Fibroblast of skin of left biceps (primary cell): ENCODE measurements at places on chromosomes 6 and 20.
A peak's percentile ranks its signal among the peaks of the same experiment; 100 is the strongest.

DNA sequence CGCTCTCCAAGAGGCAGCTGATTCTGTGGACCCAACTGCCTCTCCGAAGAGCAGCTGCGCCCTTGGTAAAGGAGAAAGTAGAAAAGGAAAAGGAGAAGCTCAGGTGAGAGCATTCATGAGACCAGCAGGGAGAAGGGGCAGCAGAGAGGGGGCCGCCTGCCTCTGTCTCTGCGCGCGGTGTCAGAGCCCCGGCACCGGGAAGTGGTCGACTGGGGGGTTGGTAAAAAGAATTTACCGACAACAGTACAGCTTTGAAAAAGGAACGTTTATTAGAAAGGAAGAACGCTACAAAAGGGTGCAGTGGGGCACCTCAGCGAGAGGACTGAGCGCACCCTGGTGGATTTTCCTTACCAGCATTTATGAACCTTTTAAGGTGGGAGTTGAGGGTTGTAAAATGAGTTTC lies 61.9 kb downstream of the GPR6 start:
- DNase-seq = no peak

- peak; percentile 2 for DNase-seq
Observed at GRCh38 chr6:87945966-87946365, 101.7 kb upstream of the SPACA1 start.

DNA sequence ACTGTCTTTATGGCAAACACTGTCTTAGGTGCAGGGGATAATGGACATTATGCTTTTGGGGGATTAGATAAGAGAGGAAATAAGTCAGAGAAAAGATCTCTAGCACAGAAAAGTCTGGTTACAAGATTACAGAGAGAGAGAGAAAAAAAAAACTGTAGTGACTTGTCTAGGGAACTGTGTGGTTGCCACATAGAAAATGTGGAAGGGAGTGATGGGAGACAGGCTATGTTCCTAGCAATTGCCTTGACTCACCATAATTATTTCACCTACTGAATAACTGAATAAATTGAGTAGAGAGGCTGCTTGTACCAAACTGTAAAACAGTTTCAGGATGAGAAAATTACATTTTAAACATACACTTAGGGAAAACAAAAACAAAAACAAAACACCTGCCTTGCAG lies 229.7 kb downstream of the LAMA2 start:
- DNase-seq = no peak

DNA sequence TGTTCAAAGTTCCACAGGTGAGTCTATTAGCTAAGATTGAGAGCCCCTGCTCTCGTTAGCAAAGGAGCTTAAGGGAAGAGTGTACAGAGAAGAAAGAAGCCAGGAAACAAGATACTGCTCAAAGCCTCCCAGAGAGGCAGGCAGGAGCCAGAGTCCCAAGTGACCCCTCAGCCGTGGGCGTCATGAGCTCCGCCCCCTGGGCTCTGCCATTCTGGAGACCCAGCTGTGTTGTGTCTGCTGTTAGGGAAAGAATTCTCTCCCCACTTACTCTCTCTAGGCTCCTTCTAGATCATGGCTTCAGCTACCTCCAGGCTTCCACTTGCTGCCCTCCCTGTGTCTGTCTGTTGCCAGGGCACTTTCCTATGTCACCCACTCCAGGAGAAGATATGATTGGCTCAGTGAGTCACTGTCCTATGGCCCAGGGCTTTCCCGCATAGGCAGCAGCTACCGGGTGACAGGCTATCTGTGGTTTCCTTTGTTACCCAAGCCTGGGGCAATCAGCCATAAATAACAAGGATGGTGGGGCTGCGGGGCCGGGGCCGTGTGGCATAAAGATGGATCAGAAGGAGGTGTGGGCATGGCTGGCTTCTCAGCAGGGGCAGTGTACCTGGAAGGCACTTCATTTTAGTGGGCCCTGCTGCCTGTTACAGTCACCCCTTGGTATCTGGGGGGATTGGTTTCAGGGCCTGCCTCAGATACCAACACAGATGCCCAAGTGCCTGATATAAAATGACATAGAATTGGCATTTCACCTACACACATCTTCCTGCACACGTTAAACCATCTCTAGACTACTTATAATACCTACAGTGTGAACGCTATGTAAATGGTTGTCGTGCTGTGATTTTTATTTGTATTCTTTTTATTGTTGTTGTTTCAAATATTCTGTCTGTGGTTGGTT lies 118.9 kb downstream of the ARMC2 start:
- no peak for DNase-seq

DNA sequence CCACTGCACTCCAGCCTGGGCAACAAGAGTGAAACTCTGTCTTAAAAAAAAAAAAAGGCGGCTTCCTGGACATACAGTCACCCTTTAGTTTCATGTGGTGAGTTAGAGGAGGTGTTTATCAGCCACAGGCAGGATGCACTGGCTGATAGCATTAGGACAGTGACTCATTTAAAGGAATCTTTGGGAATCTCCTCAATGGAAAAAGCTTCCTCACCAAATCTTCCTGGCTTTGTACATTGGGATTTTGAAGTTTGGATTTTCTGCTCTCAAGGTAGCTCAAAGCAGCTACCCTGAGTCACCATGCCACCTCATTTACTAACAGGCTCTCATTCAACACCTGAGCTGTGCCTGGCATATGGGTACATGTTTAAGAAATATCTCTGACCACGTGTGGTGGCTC lies 20.2 kb downstream of the PRPH2 start:
- DNase-seq = no peak

DNA sequence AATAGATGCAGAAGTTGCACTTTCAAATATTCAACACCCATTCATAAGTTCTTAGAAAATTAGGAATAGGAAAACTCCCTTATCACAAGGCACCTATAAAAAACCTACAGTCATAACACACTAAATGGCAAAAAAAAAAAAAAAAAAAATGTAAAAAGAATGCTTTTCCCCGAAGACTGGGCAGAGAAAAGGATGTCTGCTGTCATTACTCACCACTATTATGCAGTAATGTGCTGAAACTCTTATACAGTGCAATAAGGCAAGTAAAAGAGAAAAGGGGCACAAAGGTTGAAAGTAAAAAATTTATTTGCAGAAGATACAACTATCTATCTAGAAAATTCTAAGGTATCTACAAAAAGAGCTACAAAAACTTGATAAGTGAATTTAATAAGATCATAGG lies 607.8 kb upstream of the ARID1B start:
- no peak for DNase-seq

DNA sequence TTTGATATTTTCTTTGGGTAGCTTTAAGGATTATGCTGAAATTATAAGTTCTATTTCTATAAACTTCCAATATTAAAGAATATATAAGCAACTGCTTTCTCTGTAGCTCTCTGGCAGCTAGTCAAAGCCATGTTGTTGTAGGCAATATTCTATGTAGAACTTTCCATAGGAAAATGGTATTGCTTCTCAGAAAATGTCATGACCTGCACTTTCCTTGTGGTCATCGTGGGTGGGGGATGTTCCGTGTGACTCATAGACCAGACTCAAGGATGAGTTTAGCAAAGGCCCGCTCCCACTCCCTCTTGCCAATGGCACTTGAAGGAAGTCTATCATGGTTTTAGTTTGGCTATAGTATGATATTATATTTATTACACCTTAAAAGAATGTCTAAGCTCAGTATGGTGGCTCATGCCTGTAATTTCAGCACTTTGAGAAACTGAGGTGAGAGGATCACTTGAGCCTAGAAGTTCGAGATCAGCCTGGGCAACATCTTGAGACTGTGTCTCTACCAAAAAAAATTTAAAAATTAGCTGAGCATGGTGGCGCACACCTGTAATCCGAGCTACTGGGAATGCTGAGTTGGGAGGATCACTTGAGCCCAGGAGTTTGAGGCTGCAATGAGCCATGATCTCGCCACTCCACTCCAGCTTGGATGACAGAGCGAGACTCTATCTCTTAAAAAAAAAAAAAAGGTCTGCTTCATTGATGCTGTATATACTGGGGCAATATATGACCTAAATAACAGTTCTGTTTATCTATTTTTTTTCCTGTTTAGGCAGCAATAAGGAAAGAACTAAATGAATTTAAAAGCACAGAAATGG lies 36.6 kb upstream of the LTV1 start:
- no peak for DNase-seq

- peak; percentile 40 for DNase-seq
Observed at GRCh38 chr6:132412656-132413498, 11.6 kb upstream of the MOXD1 start.

DNA sequence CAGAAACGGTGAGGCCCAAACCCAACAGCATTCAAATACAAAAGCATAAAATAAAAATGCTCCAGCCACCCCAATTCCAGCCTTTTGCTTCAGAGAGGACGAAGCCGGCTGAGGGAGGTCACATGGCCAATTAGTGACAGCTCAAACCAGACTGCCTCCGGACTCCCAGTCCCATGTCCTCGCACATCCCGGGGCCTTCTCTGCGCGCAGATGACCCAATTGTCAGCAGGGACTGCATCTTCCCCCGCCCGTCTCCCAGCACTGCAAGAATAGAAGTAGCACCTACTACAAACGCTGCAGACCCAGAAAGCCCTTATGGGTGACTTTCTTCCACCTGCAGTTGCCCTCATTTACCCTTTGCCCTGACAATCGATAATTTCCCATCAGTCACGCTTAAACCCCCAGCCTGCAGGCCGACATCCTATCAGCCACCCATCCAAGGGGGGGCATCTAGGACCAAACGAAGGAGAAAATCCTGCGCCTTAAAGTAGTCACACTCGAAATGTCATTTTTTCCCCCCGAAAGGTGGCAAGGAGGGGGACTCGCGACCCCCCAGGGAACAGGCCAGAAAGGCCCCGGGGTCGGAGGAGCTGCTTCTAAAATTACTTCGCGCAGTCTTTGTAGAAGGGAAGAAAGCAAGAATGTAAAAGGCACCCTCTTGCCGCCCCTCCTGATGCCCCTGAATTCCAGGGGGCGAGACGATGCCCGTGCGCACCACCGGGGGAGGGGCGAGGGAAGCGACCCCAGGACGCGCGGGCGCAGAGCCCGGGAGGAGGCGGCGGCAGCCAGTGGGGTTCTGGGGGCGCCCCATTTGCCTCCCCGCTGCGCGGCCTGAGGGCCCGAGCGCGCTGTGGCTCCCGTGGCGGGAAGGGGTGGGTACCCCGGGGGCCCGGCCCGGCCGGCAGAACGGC lies 792 bp downstream of the SLC23A2 start:
- DNase-seq = no peak

DNA sequence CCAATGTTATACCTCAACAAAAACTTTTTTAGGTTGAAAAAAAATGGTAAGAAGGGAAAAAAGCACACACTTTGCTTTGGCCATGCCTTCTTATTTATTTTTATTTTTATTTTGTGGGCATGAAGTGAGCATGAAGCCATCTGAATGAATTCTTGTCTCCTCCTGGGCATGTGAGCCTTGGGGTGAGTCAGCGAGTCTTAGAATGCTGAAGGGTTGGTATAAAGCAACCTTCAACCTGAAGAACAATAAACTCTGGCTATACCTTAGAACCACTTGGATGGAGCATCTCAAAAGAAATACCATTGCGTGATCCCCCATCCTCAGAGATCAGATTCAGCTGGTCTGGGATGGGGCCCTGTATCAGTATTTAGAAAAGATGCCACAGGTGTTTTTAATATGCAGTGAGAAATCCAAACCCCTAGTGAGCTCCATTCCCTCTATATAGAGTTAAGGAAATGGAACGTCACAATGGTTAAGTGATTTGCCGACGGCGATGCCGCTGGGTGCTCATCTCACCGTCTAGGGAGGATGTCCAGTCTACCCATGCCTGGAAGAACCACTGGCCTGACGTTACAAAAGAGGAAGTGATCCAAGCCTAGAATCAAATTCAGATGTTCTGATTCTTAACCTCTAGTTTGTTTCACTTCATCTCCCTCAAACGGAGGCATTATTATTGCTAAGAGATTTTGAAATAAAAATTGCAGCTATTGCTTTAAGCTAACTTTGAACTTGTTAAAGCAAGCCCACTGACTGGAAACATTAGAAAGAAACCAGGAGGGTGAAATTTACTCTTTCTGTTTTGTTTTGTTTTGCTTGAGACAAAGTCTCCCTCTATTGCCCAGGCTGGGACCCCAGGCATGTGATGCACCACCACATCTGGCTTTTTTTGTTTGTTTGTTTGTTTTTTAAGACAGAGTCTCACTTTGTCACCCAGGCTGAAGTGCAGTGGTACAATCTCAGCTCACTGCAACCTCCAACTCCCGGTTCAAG lies 67.1 kb downstream of the EDN1 start:
- no peak for DNase-seq

DNA sequence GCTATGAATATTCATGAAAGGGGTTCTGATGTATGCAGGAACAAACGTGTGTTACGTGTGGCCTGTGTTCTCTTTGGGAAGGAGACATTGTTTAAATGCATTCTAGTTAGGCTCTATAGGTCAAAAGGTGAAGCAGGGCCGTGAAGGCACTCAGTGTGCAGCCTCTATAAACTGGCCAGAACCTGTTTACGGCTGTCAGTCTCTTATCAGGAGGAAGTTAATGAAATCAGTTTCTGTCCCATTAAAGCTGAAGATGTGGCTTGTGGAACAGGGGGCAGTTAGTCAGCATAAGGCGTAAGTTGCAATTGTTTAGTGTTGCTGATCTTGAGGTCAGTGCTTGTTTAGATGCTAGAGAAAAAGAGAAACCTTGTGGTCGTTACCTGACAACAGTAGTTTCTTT lies 111.5 kb upstream of the KCNG1 start:
- DNase-seq = no peak

- no peak for DNase-seq
Observed at GRCh38 chr6:105591053-105591452, 188.2 kb upstream of the PREP start.

DNA sequence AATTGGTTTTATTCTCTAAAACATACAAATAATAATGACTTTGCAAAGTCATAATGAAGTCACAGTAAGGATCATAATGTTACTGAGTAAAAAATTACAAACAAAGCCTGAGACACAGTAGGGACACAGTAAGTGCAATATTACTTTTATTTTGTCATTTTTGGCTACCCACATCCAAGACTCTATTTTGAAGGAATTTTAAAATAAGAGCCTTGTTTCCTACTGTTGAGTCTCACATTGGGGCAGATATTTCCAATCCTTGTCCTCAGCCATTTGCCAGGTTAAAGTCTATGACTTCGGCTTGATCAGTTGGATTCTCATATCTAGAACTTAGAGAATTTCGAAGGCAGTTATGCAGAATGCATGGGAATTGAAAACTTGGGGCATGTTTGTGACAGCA lies 10.8 kb upstream of the RHAG start:
- DNase-seq = no peak

- no peak for DNase-seq
Observed at GRCh38 chr6:30394139-30394538, 49.2 kb downstream of the RPP21 start.

GRCh38 chr6:87766211-87766610 lies 64.2 kb upstream of the AKIRIN2 start:
- no peak for DNase-seq

- no peak for DNase-seq
Observed at GRCh38 chr6:104589940-104590339, 269.8 kb downstream of the HACE1 start.

- no peak for DNase-seq
Observed at GRCh38 chr6:5986861-5987260, 19.9 kb downstream of the NRN1 start.
